Upper lobe of right lung (tissue), 1 donor: ENCODE measurements at places on chromosomes 16 and 17.
A peak's percentile ranks its signal among the peaks of the same experiment; 100 is the strongest.

DNA sequence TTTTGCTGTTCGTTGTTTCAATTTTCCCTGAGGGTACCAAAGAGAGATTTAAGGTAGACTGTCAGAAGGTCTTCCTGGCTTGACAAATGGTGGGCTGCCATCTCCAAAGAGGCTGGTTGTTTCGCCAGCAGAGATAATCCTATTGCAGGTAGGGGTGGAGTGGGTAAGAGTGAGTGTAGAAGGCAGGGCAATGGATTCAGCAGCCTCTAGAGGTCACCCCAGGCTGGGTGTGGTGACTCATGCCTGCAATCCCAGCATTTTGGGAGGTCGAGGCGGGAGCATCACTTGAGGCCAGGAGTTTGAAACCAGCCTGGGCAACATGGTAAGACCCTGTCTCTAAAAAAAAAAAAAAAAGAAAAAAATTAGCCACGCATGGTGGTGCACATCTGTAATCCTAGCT is 34.6 kb downstream of the DCAKD start:
- DNase-seq: no peak

DNA sequence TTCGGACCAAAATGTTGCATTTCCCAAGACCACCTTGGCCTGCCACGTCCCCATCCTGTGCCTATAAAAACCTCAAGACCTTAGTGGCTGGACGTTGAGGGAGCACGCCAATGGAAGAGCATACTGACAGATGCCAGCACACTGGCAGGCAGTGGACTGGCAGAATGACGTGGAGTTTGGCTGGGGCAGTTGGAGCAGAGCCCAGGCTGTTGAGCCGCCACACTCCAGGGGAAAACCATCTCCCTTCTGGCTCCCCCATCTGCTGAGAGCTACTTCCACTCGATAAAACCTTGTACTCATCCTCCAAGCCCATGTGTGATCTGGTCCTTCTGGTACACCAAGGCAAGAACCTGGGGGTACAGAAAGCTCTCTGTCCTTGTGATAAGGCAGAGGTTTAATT is 494.1 kb downstream of the CDH11 start:
- peak; percentile 40 for DNase-seq

- no peak for DNase-seq
Observed at GRCh38 chr16:70789595-70790447, 11.1 kb downstream of the VAC14 start.

DNA sequence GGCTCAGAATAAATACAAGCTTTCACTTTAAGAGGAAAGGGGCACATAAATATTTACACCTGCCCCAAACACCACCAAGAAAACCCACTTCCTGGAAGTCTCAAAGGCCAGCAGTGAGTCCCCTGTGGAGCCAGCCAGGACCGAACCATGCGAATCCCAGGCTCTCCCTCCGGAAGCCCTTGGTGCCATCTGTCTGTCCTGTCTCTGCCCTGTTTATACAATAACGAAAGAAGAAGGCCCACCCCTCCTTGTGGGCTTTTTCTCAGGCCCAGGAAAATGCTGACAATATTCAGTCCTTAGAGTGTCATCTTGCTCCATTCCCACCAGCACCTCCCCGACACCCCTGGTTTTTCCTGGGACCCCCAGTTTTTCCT is 3.6 kb upstream of the SLC6A4 start:
- DNase-seq: no peak

- no peak for DNase-seq
Observed at GRCh38 chr17:2749058-2749783, at the start of gene CCDC92B. Gene CCDC92B, minus strand, starts transcription at chr17:2749652. Its CDS starts 14,507 bp downstream, at chr17:2735145.

DNA sequence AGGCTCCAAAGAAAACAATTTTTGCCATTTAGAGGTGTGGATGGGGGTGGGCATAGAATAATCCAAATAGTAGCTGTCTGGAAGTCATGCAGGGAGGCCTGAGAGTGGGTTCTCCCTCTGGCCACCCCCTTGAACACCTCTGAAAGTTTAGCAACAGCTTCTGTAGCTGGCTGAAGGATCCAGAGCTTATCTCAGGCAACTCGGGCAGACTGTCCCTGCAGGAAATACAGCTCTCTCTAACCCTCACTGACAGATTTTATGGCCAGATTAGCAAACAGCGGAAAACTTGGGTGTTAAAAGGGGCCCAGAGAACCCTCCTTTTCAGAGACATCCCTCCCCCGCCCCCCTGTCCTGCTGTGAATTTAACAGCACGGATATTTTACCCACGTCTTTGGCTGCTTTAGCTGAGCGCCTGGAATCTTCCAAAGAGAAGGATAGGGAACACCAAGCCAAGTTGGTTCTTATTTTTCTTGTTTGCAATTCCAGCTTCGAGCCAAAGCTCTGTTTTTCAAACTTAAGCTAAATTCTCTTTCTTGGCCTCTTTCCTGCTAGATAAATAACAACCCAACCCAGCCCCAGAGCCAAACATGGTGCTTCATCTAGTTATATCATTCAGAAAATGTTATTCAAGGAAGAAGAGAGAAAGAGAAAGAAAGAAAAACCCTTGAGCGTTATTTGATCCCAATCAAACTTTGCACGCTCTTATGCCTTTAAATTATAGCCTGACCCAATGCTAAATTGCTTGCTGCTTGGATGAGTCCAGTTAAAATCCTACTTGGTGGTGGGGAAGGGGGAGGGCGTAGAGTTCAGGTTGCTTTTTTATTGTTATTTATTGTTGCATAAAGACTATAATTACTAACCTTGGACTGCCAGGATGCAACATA is 2.3 kb upstream of the HOXB2 start:
- no peak for DNase-seq

- peak; percentile 35 for DNase-seq
Observed at GRCh38 chr17:80910043-80910442, 81.6 kb upstream of the CHMP6 start.

DNA sequence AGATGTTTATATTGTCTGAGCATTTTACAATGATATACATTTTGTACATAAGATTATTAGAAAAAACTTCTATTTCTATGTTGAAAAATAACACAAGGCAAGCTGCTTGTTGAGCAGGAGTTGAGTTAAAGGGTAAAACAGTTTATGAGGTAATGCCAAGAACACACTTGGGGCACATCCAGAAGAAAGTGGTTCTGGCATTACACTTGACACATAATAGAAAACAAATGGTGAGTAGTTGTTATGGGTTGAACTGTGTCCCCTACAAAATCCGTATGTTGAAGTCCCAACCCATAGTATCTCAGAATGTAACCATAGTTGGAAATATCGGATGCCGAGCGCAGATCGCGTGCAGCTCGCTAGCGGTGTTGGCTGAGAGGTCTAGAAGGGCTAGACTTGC is 354.3 kb upstream of the GOT2 start:
- DNase-seq: no peak

DNA sequence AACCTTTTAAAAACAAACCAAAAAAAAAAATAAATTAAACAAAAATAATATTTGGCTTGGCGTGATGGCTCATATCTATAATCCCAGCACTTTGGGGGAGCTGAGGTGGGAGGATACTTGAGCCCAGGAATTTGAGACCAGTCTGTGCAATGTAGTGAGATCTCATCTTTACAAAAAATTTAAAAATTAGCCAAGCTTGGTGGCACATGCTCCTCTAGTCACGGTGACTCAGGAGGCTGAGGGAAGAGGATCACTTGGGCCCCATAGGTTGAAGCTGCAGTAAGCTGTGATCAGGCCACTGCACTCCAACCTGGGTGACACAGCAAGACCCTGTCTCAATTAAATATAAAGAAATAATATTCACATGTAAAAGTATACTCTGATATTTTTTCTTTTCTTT is 12.2 kb downstream of the GNGT2 start:
- DNase-seq: no peak

DNA sequence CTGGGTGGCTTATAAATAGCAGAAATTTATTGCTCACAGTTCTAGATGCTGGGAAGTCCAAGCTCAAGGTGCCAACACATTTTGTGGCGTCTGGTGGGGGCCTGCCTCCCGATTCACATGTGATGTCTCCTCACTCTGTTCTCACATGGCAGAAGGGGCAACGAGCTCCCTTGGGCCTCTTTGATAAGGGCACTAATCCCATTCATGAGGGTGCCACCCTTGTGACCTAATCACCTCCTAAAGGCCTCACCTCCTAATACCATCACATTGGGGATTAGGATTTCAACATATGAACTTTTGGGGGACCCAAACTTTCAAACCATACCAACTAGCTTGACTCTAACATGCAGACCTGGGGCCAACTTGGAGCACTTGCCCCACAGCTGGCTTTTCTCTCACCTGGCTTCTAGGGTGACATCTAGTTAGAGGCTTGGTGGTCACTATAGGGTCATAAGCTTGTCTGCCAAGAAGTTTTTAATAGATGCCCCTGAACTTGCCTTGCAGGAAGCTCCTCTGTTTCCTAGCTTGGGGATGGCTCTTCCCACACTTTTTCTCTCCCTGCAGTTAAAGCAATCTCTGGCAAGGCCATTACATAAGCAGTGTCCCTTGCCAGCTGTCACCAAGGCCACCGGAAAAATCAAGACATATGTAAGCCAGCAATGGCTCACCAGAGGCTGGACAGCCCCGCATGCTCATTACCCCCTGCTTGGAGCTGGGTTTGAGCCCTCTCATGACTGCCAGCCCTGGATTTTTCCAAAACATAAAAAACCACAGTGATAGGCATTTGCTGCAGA is 8.4 kb upstream of the MED9 start:
- DNase-seq: no peak

DNA sequence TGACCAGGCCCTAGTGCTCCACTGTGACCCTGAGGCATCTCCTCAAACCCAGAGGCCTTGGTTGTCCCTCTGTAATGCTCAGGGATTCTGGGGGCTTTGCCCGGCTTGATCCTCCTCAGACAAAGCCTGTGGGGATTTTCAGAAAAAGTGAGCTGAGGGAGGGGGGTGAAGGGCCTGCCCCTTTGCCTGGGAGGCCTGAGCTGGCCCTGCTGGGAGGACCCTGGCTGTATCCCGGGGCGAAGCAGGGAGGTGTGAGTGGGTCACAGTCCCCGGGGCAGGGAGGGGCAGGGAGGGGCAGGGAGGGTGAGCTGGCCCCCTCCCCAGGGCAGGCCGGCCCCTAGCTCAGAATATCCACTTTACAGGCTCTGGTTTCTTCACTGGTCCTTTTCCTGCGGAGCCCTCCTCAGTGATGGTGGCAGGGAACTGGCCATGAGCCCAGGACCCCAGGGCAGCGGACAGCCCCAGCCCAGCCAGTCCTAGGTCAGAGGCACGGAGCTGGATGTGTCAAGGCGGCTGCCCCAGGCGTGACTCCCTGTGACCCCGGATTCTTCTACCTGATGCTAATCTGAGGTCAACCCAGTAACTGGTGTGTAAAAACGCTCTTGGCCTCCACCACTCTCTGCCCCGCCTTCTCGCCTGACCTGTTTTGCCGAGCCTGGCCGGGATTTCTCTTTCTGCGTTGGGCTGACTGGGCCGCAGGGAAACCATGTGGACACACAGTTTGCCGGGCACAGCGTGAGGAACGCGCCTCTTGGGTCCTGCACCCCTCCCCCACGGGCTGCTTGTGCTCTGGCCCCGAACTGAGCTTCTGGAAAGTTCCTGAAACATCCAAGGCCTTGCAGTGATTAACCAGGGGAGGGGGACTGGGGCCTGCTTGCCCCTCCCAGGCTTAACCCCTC is 5.8 kb upstream of the FASN start:
- peak; percentile 89 for DNase-seq

DNA sequence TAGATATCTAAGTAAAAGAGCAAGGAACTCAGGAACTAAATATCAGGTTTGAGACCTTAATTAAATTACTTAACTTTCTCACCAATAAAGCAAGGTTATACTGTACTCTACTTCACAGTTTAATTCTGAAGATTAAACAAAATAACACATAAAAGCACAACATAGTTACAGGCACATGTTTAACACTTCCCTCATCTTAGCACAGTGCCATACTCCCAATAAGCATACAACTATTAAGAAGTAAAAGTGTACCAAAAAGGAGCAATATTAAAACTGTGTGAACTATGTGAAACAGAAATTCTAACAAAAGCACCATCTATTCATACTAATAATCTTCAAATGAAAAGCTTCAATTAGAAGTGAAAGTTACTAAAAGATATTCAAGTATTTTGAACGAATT is 2.2 kb downstream of the APPBP2 start:
- DNase-seq: no peak

DNA sequence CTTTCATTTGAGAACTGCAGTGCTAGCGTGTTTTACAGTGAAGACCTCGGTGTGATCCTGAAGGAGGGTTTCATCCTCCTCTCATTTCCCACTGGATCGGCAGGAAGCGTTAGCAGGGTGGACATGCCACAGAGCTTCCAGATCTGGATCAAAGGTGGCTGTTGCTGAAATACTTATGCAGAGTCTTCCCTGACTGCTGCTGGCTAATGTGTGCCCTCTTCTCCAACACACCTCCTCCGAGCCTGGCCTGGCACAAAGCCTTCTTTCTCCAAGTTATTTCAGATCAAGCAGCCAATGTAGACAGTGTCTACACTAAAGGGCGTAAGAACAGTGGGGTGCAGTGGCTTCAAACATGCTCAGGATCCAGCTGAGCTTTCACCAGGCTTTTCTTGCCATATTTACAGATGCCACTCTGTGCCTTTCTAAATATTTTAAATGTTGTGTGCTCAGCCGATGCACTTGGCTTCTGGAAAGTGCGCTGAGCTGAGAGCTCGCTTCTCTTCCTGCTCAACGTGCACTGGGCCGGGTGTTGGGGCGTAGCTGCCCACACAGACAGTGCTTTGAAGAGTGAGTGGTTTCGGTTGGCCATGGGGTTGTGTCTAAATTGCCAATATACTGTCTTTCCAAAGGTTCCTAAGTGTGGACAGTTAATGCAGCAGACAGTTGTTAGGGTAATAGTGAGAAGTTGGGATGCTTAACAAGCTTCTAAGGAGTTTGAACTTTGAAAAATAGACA is 2.1 kb downstream of the ZNF750 start:
- DNase-seq: peak; percentile 69

- no peak for DNase-seq
Observed at GRCh38 chr17:81553616-81554181, 1.5 kb upstream of the FAAP100 start.

DNA sequence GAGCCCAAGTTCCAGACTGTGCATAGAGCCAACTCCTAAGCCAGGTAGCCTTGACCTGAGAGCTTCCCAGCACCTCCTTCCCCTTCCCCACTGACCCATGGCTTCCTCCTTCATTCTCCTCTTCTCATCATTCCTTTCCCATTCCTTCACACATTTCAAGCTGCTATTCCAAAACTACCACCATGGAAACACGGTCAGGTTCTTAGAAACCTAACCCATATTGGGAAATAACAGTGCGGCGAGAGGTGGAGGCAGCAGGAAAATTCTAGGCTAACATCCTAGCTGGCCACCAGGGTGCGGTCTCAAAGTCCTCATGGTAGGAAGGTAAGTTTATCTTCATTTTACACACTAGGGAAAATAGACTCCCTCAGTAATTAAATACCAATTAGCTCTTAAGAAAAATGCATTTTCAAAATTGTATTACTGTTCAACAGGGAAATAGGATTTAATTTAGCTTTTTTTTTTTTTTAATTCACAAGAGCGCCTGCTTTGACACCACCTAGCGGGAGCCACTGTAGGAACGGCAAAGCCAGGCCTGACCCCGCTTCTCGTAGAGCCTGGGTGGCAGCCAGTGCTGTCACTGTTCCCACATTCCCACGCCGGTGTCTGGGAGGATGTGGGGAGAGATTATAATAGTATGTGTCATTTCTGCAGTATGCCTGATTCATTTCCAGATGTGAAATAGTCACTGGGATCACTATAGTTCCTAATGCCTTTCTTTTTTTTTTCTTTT is 14.0 kb upstream of the SPHK1 start:
- DNase-seq: no peak
